Nephron progenitor cell (in vitro differentiated cells): ENCODE measurements at places on chromosomes 7 and 10.
A peak's percentile ranks its signal among the peaks of the same experiment; 100 is the strongest.

GRCh38 chr10:129962872-129963640 is 1.0 kb downstream of the EBF3 start:
- peak overlapping the region; percentile 87 for H3K4me3 ChIP-seq
- peaks cover 89% of the 10 kb centered on the region for H3K27me3 ChIP-seq
- peak; percentile 58 for DNase-seq
- no peaks in the 10 kb centered on the region for H3K36me3 ChIP-seq
- H3K4me1 ChIP-seq = peaks cover 41% of the 10 kb centered on the region
- H3K27ac ChIP-seq = no peak overlapping the region

DNA sequence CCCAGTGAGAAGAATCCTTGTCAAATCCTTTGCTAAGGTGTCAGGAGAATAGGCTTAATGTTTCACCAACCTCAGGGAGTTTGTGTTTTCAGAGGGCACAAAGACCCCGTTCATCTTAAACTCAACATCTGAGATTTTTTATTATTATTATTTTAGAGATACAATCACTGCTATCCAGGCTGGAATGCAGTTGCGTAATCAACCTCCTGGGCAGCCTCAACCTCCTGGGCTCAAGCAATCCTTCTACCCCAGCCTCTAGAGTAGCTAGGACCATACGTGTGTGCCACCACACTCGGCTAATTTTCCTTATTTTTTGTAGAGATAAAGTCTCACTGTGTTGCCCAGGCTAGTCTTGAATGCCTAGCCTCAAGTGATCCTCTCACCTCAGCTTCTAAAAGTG is 599.2 kb downstream of the KCNMA1 start:
- peaks cover 49% of the 10 kb centered on the region for H3K4me1 ChIP-seq
- peaks cover 3% of the 10 kb centered on the region for H3K27me3 ChIP-seq
- no peaks in the 10 kb centered on the region for H3K36me3 ChIP-seq
- no peak overlapping the region for H3K4me3 ChIP-seq
- peak overlapping the region; percentile 54 for H3K27ac ChIP-seq
- no peak for DNase-seq

- H3K27me3 ChIP-seq = no peaks in the 10 kb centered on the region
- DNase-seq = no peak
- no peaks in the 10 kb centered on the region for H3K4me1 ChIP-seq
- no peak overlapping the region for H3K4me3 ChIP-seq
- H3K27ac ChIP-seq = no peak overlapping the region
- H3K36me3 ChIP-seq = peaks cover 24% of the 10 kb centered on the region
Observed at GRCh38 chr10:133445751-133446708, 7.7 kb upstream of the SCART1 start.

DNA sequence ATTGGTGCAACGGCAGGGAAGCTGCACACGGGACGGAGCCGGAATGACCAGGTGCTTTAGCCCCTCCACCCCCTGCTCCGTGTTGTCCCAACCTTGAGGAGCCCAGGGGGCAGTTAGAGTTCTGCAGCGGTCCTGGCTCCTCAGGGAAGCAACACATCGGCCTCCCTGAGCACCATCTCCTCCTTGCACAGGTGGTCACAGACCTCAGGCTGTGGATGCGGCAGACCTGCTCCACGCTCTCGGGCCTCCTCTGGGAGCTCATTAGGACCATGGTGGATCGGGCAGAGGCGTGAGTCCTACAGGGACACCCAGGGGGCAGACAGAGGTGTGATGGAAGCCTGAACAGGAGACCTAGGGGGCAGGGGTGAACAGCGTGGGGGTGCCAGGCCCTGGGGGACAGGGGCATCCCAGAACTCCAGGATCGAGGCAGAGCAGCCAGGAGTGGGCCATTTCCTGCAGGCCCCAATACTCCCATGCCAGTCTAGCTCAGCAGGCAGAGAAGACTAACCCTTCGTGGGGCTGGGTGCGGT is 7.3 kb downstream of the ASL start:
- H3K4me1 ChIP-seq = peaks cover 13% of the 10 kb centered on the region
- DNase-seq = no peak
- no peak overlapping the region for H3K27ac ChIP-seq
- H3K27me3 ChIP-seq = no peaks in the 10 kb centered on the region
- H3K4me3 ChIP-seq = no peak overlapping the region
- H3K36me3 ChIP-seq = peaks cover 14% of the 10 kb centered on the region

GRCh38 chr10:14616955-14617730 is 157.6 kb downstream of the FAM107B start:
- H3K4me1 ChIP-seq = peaks cover 47% of the 10 kb centered on the region
- H3K27ac ChIP-seq = peak overlapping the region; percentile 52
- no peak overlapping the region for H3K4me3 ChIP-seq
- H3K36me3 ChIP-seq = no peaks in the 10 kb centered on the region
- peaks cover 7% of the 10 kb centered on the region for H3K27me3 ChIP-seq

GRCh38 chr7:101597941-101598340 is 31.2 kb downstream of the MYL10 start:
- peaks cover 26% of the 10 kb centered on the region for H3K4me1 ChIP-seq
- no peaks in the 10 kb centered on the region for H3K36me3 ChIP-seq
- peaks cover 13% of the 10 kb centered on the region for H3K27me3 ChIP-seq
- no peak for DNase-seq
- H3K27ac ChIP-seq = no peak overlapping the region

DNA sequence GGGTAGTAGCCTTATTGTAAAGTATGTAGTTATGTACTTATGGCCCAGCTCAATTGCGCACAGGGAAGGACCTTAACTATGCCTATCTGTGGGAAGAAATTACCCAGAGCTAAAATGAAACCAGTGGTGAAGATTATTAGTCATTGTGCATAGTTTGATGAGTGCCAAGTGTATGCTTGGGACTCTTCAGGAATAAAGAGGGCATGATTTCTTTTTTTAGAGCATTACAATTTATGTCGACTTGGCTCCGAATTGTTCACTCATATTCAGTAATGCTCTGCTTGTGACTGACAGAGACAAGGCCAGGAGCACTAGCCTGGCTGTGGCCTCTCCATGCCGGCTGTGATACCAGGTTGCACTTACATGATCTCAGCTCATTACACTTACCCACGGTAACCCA is 269.5 kb downstream of the TRIL start:
- no peaks in the 10 kb centered on the region for H3K36me3 ChIP-seq
- DNase-seq = no peak

DNA sequence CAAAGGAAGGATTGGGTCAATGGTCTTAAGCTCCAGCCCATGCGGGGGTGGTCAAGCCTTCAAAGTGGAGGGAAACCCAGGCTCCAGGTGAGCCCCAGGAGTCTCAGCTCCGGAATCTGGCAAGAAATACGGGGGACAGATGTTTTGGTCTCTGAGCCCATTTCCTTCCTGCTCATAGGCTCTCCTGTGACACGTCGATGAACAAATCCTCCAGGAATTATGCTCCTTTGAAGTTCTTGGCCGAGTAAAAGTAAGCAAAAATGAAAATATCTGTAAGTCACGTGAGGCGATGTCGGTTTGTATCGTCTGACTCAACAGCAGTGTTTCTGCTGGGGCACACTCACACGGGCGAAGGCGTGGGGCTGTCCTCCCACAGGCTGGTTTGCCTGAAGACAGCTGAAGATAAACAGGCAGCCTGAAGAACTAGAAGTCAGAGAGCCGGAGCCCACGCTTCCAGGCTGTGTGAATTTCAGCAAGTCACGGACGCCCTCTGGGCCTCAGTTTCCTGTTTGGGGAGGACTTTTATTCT is 52.6 kb upstream of the SMNDC1 start:
- H3K27ac ChIP-seq = no peak overlapping the region
- H3K27me3 ChIP-seq = peaks cover 14% of the 10 kb centered on the region

GRCh38 chr10:113111900-113112853 is 162.1 kb downstream of the TCF7L2 start:
- H3K36me3 ChIP-seq = peaks cover 8% of the 10 kb centered on the region
- no peak overlapping the region for H3K27ac ChIP-seq
- DNase-seq = no peak
- H3K4me3 ChIP-seq = no peak overlapping the region
- H3K4me1 ChIP-seq = peaks cover 17% of the 10 kb centered on the region

DNA sequence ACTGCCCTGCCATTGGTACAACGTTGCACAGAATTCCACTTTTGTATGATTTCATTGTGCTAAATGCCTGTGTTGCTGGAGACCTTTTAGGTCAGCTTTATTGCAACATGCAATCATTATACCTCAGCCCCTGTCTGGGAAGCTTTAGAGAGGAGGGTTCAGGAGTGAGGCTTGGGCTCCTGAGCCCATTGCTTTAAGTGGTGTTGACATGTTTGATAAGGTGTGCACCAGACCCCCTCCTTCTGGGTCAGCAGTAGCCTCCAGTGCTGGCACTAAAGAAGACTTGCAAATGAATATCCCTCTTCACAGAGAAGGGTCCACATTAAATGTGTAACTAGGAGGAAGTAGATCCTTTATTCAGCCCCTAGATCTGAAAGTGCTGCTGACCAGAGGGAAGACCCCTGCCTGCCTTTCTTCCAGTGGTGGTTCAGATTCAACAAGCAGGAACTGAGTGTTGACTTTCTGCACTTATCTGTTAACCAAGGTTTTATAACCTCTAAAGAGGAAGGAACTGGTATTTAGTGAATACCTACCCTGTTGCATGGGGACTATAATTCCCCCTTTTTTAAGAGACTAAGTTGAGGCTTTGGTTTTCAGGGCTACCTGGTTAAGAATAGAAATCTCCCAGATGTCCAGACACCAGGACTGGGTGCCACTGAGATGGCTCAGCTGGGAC is 369.4 kb upstream of the IGFBP3 start:
- peaks cover 45% of the 10 kb centered on the region for H3K4me1 ChIP-seq
- no peak overlapping the region for H3K4me3 ChIP-seq
- H3K27ac ChIP-seq = peak overlapping the region; percentile 75
- peaks cover 6% of the 10 kb centered on the region for H3K27me3 ChIP-seq
